Stimulated activated CD4-positive, alpha-beta T cell treated with anti-CD3 and anti-CD28 coated beads, Interleukin-12 subunit alpha, Interleukin-12 subunit beta, amount 100 ng/mL, for 48 hours (primary cell): ENCODE measurements at places on chromosomes 3 and 15.

GRCh38 chr3:21502656-21503055 is 248.4 kb downstream of the ZNF385D start:
- no peak for DNase-seq

- peak; percentile 62 for DNase-seq
Observed at GRCh38 chr3:187150599-187150998, 11.3 kb upstream of the RPL39L start.

DNA sequence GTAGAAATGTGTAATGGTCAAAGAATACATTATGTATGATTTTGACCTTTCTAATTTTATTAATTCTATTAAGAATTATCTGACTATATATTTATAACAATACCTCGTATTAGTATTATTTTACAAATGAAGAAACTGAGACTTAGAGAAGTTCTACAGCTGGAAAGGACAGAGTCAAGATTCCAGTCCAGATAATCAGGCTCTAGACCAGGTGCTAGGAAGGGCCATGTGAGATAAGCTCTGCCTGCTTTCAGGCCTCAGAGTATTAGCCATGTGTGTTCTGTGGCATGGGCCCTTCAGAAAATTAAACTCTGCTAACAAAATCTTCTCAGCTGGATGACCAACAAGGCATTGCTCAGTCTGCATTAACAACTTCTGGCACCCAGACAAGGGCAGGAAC is 87.5 kb downstream of the CD200R1L start:
- DNase-seq, result no peak

DNA sequence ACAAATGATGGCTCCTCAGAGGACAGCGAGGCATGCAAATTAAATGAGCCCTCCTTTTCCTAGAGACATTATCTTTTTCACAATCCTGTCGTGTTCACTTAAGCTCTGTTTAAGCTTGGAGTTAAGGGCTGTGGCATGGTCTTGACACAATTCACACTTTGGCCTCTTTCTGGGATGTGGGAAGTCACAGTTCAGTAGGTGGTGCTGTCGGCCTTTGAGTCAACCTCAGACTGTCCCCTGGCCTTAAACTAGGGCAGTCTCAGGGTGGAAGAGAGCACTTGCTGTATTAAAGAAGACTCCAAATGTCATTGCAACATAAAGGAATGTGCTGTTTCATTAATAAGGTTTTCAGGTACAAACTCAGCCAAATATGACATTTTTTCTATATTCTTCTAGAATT is 351.0 kb downstream of the MCTP2 start:
- DNase-seq, result peak; percentile 3

DNA sequence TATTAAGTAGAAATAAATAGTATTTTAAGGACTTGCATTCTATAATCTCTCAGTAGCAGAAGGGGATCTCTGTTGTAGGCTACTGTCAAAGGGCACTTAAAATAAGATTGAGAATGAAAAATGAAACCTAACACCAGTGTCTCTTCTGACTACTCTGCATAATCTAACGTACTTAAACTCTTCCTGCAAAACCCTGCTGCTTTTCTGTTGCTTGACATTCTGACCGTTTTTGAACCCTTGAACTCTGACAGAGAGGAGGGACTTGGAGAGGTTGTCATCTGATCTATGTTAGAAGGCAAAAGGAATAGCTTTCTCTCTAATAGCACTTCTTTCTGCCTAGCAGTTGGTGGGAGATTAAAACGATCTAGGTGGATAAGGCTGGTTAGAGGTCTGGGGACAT is 204.6 kb downstream of the ZIC1 start:
- DNase-seq, result no peak

DNA sequence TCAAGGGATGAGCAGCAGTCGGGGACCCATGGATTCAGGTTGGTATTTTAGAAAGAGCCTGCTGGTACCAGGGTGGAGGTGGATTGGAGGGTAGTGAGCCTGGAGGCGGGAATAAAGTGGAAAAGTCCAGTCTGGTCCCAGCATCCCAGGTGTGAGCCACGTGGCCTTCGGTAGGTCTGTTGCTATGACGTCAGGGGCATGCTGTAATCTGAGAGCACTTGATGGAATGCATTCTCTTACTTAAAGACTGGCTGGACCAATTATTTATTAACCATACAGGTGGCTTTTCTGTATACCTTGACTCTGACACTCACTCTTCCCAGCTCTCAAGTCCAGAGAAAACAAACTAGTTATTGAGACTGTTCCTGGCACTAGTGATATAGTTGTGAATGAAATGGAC is 389.9 kb upstream of the RGMA start:
- DNase-seq, result no peak

- no peak for DNase-seq
Observed at GRCh38 chr3:190375246-190375645, 12.7 kb upstream of the CLDN16 start.

- no peak for DNase-seq
Observed at GRCh38 chr3:138939561-138940241, 7.2 kb downstream of the FOXL2 start.

DNA sequence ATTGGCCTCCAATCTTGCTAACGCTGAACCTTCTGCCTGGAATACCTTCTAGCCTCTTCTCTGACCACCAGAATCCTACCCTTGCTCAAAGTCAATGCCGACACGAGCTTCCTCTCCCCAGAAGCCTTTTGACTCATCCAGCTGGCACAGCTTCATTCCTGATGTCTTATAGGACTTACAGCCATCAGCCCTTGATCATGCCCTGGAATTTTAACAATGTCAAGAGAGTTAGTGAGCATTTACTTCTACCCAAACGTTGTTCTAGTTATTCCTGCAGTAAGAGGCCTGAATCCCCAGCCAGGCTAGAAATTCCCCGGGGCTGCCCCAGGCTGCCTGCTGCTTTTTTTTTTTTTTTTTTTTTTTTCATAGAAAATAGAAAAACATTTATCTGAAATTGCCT is 3.9 kb downstream of the CYP1A2 start:
- no peak for DNase-seq

- no peak for DNase-seq
Observed at GRCh38 chr3:42682301-42683070, 2.9 kb upstream of the KLHL40 start.

- no peak for DNase-seq
Observed at GRCh38 chr3:1235526-1236120, 142.8 kb downstream of the CNTN6 start.

DNA sequence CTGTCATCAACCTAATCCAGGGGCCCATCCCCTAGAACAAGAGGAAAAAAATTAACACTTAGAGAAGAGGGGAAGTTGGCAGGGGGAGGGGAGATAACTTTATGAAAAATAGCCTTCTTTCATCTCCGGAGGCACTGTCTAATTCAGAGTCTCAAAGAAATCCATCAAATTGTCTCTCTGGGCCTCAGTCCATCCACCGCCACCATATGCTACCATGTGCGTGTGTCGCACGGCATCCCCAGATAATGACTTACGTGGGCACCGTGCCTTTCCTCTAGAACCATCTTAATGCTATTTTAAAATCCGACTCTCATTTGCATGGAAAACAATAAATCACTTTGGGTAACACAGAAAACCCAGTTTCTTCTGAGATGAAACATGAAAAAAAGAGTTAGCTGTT is 619.7 kb downstream of the FHIT start:
- DNase-seq, result no peak

DNA sequence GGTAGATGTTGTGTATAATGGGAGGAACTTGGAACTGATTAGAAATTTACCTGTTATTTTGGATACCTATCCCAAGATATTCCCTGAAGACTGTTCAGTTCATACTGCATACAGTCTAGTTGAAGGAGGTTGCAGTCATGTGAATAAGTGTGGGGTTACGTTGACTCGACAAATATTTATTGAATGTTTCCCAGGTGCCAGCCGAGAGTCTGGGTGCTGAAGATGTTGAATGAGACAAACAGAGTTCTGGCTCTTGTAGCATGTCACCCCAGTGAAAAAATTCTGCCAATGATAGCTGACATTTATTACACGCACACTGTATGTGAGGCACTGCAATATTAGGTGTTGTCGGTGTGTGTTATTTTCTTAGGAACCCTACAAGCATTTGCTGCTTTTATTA is 176.0 kb downstream of the KCNMB2 start:
- DNase-seq, result no peak

DNA sequence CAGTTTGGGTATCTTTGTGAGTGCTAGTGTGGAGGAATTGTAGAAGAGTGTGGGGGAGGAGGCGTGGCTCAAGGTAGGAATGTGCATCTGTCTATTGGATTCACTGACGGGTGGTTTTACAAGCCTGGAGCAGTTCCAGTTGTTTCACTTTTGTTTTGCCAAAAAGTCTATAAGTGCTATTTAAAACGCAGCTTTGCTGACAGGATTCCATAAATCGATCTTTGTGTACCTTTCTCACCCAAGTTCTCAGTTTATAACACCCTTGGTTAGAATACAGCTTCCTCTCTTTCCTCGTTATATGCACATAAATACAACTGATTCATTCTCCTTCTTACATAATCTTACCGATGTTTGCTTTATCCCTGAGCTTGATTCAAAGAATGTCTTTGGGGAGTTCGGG is 123.2 kb upstream of the UBE2E2 start:
- no peak for DNase-seq

- DNase-seq, result no peak
Observed at GRCh38 chr15:42160136-42160535, 3.7 kb upstream of the PLA2G4F start.

GRCh38 chr3:125145751-125146475 is 66.6 kb downstream of the SLC12A8 start:
- DNase-seq, result no peak

DNA sequence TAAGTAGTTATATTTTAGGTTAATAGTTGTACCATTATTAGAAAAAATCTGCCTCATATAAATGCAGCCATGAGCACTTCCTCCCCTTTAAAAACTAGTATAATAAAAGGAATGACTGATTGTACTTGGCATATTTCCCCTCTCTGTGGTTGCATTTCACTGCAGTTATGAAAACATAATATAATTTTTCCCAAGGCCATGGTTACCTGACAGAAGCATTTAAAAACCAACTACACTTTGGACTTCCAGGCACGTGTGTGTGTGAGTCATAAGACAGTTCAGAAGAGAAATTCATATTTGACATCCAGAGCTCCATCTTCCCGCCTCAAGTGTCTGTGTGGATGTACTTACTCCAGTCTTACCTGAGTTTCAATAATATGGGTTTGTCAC is 828.2 kb upstream of the CFAP20DC start:
- DNase-seq, result no peak

GRCh38 chr3:69012100-69012799 is 1.2 kb downstream of the EOGT start:
- DNase-seq, result no peak

- no peak for DNase-seq
Observed at GRCh38 chr3:155702745-155703591, 41.9 kb downstream of the PLCH1 start.

- no peak for DNase-seq
Observed at GRCh38 chr15:39589815-39590644, 9.2 kb downstream of the THBS1 start.

DNA sequence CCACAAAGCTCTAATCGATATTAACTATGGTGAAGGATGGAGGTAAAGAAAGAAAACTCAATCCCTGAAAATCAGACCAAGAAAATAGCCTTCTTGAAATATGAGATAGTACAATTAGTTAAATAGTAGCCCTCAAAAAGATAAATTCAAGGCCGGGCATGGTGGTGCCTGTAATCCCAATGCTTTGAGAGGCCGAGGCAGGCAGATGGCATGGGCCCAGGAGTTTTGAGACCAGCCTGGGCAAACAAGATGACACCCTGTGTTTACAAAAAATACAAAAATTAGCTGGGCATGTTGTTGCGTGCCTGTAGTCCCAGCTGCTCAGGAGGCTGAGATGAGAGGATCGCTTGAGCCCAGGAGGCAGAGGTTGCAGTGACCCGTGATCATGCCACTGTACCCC is 31.6 kb upstream of the CEP152 start:
- DNase-seq, result no peak

DNA sequence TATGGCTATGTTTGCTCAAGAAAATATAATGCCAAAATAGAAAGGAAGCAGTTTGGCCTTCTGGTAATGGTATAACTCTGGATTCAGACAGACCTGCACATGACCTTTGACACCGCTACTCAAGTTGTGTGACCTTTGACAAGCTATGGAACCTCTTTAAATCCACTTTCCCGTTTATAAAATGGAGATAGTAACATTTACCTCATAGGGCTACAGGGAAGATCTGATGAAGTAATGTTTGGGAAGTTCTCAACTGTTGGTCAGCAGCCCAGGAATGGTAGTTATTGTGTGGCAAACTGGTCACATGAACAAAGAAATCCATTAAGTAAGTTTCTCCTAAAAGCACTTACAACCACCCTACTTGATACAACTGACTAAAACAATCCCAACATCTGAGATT is 95.1 kb upstream of the PHLDB2 start:
- no peak for DNase-seq

GRCh38 chr3:145357453-145357852 is 803.5 kb downstream of the PLOD2 start:
- no peak for DNase-seq

DNA sequence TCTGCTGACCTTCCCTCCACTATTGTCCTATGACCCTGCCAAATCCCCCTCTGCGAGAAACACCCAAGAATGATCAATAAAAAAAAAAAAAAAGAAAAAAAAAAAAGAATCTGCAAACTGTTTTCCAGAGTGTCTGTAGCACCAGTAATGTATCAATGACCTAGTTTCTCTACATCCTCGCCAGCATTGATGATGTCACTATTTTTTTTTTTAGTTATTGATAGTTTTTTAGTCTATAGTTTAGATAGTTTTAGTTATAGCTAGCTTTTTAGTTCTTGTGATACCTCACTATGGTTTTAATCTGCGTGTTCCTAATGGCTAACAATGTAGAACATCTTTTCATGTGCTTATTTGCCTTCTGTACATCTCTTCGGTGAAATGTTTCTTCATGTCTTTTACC is 36.1 kb upstream of the XIRP1 start:
- DNase-seq, result no peak

- DNase-seq, result peak; percentile 61
Observed at GRCh38 chr3:129593595-129594339, 12.7 kb downstream of the PLXND1 start.

- no peak for DNase-seq
Observed at GRCh38 chr15:26967719-26968269, 3.2 kb upstream of the GABRG3 start.

DNA sequence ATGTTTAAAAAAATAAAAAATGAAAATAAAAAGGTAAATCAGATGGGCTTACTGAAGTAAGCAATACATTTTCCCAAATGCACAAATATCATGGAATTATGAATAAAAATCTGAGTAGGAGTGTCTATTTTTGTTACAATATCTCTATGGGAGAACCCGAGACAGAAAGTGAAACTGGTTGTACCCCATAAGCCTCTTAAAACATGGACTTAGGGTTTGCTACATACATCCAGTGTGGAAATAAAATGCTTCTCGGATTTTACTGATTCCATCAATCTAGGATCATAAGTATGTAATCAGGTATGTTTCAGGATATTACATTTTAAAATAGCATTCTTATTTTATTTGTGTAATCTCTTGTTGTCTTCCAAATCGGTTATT is 177.8 kb upstream of the CDIN1 start:
- DNase-seq, result no peak

- no peak for DNase-seq
Observed at GRCh38 chr15:81843226-81843625, 202.6 kb downstream of the MEX3B start.

GRCh38 chr3:50254577-50255250 is 14.2 kb upstream of the SEMA3B start:
- no peak for DNase-seq

GRCh38 chr3:136694321-136694720 is 57.9 kb downstream of the STAG1 start:
- DNase-seq, result no peak

GRCh38 chr3:189056646-189057335 is 115.0 kb upstream of the TPRG1 start:
- no peak for DNase-seq

GRCh38 chr3:64825404-64826120 is 137.8 kb upstream of the ADAMTS9 start:
- DNase-seq, result no peak
